ENCODE measurements at places on chromosomes 12 and 14.

- no peak for DNase-seq
Observed at GRCh38 chr12:92107094-92107493, 38.6 kb downstream of the BTG1 start.

GRCh38 chr14:59785629-59786028, 84.9 kb downstream of the RTN1 start:
- no peak for DNase-seq

DNA sequence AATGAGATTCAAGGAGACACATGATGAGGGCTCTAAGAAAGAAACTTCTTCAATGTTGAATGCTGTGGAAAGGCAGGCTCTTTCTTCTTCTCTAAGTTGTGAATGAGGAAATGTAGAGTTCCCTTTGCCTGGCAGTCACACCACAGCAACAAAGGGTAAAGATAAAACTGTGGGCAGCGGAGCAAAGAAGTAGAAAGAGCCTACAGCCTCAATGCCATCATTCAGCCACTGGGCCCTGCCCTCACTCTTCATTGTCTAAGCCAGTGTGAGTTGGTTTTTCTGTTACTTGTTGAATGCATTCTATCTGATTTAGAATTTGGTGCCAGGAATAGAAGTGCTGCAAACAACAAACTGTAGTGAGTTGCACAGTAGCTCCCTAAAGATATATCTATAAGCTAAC, 12.2 kb downstream of the SDR9C7 start:
- DNase-seq = no peak

DNA sequence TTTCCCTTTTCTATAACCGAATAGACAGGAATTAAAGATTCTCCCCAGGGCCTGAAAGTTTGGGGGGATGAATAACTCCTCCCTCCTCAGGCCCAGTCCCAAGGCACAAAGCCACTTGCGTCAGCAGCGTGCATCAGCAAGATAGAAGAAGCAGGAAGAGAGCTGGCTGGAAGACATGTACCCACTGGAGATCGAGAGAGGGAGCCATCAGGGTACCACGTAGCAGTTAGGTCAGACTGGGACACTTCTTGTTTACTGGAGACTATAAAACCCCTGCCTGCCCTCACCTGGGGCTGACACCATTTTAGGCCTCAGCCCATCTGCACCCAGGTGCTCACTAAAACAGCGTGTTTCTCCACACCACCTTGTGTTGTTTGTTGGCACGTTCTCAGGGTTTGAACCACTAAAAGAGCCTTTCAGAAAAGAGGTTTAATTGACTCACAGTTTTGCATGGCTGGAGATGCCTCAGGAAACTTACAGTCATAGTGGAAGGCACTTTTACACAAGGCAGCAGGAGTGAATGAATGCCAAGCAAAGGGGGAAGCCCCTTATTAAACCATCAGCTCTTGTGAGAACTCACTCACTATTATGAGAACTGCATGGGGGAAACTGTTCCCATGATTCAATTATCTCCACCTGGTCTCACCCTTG, 93.2 kb downstream of the TMTC3 start:
- no peak for DNase-seq

All from NCI-H2081 treated with DMSO at 0.1 percent for 48 hours (cell line).